Activated CD4-positive, alpha-beta T cell treated with anti-CD3 and anti-CD28 coated beads, Interleukin-2, amount 10 ng/mL, durations not matched to agents 24 days and 14 days (primary cell): ENCODE measurements at places on chromosomes 3 and 15.

DNA sequence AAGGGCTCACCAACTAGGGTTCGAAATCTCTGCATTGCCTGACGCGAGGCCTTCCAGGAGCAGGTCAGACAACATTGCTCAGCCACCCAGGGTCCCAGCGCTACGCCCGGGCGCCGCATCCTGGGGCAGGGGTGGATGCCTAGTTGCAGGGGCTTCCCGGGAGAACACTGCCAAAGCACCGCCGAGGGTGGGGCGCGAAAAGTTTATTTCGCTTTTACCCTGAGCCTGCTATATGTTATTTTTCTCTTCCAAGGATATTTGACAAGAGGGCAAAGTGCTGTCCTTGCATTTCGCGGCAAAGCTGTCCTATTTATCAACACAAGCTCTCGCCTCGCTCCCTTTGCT is 549 bp upstream of the SOX14 start:
- DNase-seq = no peak

DNA sequence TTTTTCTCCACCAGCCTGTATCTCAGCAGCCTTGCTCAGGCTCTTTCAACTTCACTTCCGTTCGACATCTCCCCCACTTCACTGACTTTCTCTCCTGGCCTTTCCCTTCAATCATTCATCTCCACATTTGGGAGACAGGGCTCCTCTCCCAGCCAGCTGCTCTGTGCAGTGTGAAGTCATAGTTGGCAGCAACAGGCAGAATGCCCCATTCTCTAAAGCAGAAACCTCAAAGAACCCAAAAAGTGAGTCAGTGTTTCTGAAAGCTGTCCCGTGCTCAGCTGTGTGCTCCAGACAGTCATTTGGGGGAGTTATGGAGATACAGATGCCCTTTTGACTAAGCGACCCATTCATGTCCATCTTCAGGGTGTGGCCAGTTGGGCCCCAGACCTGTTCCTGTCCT is 54.3 kb downstream of the NTRK3 start:
- DNase-seq = no peak

DNA sequence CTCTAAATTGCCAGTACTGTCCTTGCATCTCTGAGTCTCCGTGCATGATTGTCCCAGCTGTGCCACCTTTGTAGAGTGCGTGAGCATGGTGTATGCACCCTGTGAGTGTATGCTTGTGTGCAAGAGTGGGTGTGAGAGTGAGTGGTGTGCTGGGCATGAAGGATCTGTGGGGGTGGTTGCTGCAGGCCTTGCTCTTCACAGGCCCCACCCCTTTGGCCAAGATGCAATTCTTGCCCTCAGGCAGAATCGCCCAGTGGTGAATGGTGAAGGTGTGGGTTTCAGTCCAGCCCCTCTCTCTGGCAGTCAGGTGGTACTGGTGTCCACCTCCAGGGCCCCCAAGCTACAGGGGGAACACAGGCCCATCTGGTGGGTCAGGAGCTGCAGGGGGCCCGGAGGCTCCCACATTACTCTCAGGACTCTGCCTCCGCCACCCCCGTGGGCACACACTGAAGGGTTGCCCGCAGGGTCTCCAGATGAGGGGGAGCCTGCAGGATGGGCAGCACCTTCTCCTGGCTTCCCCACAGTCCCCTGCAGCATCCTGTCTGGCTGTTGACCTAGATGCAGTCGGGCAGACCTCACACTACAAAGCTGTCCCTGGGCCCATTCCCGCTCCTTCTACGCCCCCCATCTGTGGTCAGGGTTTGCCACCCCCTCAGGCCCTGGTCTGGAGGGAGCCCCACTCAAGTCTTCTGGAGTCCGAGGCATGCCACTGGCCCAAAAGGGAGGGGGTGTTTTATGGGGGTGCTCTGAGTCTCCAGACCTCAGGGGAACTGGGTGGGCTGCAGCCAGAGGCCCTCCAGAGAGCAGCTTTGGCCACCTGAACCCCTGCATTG is 8.3 kb upstream of the ROPN1B start:
- no peak for DNase-seq

DNA sequence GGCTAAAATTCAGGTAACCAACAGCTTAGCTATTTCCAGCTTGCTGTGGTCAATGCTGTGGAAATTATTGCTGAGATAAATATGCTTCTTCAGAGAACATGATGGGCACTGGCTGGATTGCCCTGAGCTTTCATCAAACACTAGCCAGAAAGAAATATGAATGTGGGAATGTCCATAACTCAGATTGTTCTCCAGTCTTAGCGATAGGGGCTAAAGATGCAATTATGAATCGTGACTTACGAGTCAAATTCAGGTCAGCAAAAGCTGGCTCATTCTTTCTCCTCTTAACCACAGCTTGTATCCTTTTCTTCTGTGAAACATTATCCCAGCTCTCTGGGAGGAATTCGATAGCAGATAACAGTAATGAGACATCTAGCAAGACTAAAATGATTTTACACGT is 307.6 kb downstream of the RYR3 start:
- DNase-seq = no peak

GRCh38 chr3:51549311-51549710 is 10.8 kb downstream of the RAD54L2 start:
- DNase-seq = no peak

DNA sequence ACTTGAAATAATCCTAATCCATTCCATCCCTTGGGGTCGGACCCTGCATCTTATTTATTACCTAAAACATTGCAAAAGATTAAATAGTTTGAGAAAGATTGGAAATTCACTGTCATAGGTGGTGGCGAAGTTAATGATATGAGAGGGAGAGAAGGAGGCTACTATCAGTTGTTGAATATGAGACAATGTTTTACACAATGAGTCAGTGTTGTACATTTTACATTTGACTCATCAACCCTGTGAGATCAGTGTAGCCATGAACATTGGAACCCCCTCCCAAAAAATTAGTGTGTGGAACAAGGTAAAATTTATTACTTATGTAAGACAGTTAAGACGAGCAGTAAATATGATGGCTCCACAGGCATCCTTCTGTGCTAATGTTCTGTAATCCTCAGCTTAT is 384.3 kb downstream of the MCTP2 start:
- no peak for DNase-seq

GRCh38 chr15:73589766-73590165 is 43.4 kb downstream of the NPTN start:
- no peak for DNase-seq

GRCh38 chr3:105503191-105503593 is 136.5 kb downstream of the ALCAM start:
- DNase-seq = no peak

DNA sequence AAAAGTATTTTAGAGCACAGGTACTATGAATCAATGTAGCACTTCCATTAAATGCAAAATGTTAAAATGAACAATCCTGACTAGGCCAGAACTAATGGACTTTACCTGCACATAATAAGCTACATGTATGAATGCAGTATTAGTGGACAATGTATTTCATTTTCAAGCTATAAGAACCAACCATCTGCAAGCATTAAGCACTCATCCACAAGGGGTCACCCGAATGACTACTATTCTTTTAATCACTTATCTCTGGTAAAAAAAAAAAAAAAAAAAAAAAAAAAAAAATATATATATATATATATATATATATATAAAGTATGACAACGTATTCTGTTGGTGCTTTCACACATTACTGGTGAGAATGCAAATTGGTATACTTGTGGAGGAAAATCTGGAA is 7.2 kb downstream of the HERC1 start:
- DNase-seq = peak; percentile 67

GRCh38 chr15:41891946-41892345 is 1.9 kb downstream of the SPTBN5 start:
- no peak for DNase-seq

GRCh38 chr15:42686281-42686680 is 50.6 kb downstream of the CDAN1 start:
- DNase-seq = no peak

DNA sequence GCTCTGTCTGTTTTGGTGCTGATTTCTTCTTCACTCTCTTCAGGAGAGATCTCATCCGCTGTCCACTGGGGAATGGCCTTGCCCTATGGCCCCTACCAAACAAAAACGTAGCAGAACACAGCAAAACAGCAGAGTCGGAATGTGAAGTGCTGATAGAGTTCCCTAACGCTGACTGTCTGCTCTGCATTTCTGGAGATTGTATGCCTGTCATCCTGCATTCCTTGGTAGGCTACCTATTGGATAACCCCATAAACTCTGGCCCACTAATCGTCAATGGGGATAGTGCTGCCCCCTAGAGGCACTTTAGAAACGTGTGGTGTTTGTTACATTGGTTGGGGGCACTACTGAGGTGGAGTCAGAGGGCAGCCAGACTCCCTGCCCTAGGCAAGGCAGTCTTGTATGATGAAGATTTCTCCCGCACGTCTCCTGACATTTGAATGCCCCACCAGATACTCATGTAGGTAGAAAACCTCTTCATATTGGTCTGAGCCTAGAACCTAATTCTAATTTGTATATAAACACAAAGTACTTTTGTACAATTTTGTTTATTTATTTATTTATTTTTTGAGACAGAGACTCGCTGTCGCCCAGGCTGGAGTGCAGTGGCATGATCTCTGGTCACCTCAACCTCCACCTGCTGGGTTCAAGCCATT is 15.6 kb upstream of the MAGEF1 start:
- peak; percentile 82 for DNase-seq

- peak; percentile 80 for DNase-seq
These were observed 23.4 kb downstream of the WHAMM start for GRCh38 chr15:82832601-82833361.

DNA sequence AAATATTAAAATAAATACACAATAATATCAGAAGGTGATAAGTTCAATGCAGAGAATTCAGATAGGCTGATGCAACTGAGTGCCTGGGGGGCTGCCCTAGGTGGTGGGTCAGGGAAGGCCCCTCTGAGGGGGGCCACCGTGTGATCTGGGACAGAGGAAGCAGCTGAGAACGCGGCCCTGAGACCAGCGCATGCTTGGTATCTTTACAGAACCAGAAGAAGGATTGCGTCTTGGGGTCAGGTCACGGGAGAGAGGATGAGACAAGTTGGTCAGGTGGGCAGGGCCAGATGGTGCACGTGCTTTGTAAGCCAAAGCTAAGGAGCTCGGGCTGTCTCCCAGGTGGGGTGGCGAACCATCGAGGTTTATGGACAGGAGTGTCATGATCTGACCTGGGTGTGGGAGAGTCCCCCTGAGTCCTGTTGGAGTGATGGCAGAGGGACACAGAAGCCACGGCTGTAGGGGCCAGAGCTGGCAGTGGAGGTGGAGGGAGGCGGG is 121.2 kb downstream of the ETFA start:
- DNase-seq = no peak

- peak; percentile 48 for DNase-seq
These were observed 136.8 kb downstream of the SNRK start for GRCh38 chr3:43423142-43423541.

DNA sequence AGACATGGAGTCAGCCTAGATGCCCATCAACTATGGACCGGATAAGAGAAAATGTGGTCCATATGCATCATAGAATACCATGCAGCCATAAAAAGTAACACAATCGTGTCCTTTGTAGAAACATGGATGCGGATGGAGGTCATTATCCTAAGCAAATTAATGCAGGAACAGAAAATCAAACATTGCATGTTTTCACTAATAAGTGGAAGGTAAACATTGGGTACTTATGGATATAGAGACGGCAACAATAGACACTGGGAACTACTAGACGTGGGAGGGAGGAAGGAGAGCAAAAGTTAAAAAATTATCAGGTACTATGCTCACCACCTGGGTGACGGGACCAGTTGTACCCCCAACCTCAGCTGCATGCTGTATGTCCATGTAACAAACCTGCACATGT is 2.5 kb downstream of the PLD1 start:
- no peak for DNase-seq

GRCh38 chr15:70281811-70282307 is 184.1 kb upstream of the TLE3 start:
- DNase-seq = no peak

GRCh38 chr3:21562243-21562642 is 188.8 kb downstream of the ZNF385D start:
- DNase-seq = no peak

DNA sequence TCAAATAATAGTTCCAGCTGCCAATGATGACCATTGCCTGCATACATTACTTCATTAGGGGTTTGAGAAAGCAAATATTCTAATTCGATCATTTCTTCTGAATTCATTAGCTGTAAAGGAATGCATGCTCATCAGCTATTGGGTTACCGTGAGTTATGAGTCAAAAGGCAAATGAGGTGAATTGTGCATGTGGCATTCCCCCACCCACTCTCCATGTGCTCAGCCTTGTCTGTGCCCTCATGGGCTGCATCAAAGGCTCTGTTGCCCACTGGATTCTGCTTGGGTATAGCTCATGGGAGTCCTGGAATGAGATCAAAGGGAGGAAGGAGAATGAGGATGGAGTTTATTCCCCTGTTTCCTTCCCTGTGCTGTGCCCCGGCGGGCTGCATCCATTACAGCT is 99.3 kb upstream of the CHRNA7 start:
- peak; percentile 45 for DNase-seq

- DNase-seq = no peak
These were observed 156.2 kb downstream of the MEGF11 start for GRCh38 chr15:66097151-66098021.

DNA sequence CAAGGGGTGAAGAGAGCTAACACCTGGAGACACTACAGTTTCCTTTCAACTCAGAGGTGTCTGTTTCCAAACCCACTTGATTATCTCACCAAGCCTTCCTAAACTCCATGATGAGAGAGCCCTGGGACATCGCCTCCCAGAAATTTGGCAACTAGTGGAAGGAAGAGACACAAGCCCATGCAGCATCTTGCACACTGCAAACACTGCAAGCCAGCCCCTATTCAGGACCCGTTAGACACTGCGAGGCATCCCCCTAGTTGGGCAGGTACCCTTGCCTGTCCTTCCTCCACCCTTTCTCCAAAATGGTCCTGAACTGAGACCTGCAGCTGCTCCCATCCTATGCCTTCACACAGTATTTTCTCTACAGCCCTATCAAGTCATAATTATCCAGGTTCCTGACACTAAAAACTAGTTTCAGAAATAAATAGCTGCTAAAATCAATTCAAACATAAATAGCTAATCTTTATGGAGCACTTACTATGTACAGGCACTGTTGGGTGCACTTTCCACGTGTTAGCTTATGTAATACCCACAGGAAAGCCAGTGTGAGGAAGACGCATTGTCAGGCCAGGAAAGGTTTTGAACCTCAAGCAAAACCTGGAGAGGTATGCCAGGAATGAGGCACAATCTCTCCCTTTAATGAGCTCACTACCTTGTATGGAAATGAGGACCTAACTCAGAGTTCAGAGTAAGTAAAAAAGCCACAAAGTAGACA is 2.8 kb downstream of the MAGI1 start:
- no peak for DNase-seq

- DNase-seq = no peak
These were observed 29.7 kb upstream of the ARNT2 start for GRCh38 chr15:80374441-80374840.

- no peak for DNase-seq
These were observed 270.3 kb upstream of the RORA start for GRCh38 chr15:61499376-61499775.

GRCh38 chr15:85993116-85993515 is 86.6 kb upstream of the AGBL1 start:
- no peak for DNase-seq

GRCh38 chr15:53218666-53219580 is 428.8 kb upstream of the ONECUT1 start:
- no peak for DNase-seq
